EH (cell line): ENCODE measurements at places on chromosomes 7 and 10.

- no peak for DNase-seq
Observed at GRCh38 chr10:123966896-123967231, 75.3 kb upstream of the CPXM2 start.

GRCh38 chr7:156017916-156018700 is 205.8 kb upstream of the SHH start:
- DNase-seq: no peak

GRCh38 chr10:72744566-72744965 is 52.6 kb downstream of the MCU start:
- DNase-seq: no peak

DNA sequence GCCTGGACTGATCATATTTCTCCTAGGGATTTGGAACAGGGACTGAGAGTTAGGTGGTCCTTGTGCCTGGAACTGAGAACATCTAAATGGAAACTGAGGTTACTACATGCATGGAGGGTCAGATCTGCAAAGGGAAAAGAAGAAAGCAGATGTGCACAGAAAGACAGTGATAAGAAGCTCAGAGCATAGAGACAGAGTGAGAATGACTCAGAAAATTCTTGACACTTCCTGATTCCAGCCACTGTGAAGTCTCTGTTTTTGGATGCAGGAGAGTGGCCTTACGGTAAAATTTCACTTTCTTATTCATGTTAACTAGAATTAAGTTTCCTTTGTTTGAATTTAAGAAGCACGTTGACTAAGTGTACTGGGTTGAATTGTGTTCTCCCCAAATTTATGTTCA is 241.7 kb downstream of the TMEM26 start:
- peak; percentile 11 for DNase-seq

DNA sequence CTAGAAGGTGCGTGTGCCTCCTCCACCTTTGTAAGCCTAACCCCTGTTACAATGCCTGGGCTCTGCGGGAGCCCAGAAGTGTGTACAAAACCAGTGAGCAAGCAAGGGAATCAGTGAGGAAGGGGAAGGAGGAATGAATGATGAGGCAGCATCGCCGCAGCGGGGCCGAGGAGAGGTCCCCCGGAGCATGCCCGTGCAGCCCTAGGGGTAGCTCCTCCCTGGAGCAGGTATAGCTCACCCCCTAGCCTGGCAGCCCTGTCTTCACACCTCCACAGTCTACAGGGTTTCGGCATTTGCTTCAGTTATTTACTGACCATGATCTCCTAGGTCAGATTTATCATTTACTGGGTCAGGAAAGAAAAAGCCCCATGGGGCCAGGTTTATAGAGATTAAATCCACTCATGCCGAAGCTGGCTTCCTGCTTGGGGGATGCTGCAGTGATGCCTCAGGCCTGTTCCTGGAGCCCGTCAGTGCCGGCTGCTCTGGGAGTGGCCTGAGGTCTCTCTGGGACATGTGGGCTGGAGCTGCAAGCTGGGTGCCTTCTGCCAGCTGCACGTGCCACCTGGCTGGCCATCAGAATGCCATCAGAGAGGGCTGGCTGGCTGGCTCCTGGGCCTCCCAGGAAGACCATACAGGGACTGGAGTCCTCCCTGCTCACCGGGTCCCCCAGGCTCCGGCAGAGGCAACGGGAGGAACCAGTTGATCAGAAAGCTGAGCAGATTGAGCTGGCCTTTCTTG is 138.9 kb downstream of the GRK5 start:
- no peak for DNase-seq
